ENCODE measurements at places on chromosomes 2 and 18.

GRCh38 chr18:54945576-54946125 is 13.6 kb downstream of the CCDC68 start:
- DNase-seq = no peak

- DNase-seq = no peak
Observed at GRCh38 chr18:48675912-48676311, 137.1 kb downstream of the CTIF start.

GRCh38 chr2:197141702-197142473 is 168.7 kb downstream of the ANKRD44 start:
- no peak for DNase-seq

GRCh38 chr2:8565399-8566154 is 116.3 kb upstream of the ID2 start:
- DNase-seq = no peak

- DNase-seq = no peak
Observed at GRCh38 chr2:162118166-162119031, 33.6 kb downstream of the GCG start.

DNA sequence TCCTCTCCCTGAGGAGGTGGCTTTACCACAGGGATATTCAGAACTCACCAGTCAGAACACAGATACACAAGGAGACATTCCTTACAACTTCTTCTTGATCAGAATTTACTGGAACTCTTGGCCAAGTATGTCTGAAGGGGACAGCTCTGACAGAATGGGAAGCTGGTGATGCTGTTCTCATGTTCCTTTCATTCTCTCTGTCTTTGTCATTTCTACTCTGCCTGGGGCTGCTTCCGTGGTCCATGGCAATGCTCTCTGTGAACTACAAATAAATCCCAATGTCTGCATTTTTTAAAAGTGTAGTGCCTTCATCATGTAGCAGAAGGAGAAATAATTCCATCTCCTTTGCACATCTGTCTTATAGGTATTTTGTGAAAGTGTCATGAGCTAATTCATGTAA is 730.3 kb downstream of the CNTNAP5 start:
- DNase-seq = no peak

- DNase-seq = no peak
Observed at GRCh38 chr2:123207245-123207644, 817.8 kb upstream of the CNTNAP5 start.

GRCh38 chr2:146108993-146109392 is 1589.1 kb upstream of the ZEB2 start:
- DNase-seq = no peak

DNA sequence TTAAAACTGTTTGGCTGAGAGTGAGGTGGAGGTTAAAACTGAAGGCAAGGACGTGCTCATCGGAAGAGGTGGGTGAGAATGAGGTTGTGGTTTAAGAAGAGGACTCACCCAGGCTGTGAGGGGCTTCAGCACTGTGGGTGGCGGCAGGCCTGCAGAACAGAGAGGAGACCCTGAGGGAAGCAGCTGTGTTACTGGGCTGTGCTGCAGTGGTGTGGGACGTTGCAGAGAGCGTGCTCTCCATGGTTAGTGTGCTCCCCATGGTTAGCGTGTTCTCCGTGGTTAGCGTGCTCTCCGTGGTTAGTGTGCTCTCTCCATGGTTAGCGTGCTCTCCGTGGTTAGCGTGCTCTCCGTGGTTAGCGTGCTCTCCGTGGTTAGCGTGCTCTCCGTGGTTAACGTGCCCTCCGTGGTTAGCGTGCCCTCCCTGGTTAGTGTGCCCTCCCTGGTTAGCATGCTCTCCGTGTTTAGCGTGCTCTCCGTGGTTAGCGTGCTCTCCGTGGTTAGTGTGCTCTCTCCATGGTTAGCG is 68.5 kb upstream of the NFATC1 start:
- no peak for DNase-seq

Data from NCI-H2171 (cell line).